ENCODE measurements at places on chromosomes 16 and 17.

GRCh38 chr17:42475121-42475520 is 16.4 kb downstream of the ATP6V0A1 start:
- no peak for DNase-seq

- no peak for DNase-seq
Observed at GRCh38 chr16:72927199-72928089, 120.5 kb downstream of the ZFHX3 start.

DNA sequence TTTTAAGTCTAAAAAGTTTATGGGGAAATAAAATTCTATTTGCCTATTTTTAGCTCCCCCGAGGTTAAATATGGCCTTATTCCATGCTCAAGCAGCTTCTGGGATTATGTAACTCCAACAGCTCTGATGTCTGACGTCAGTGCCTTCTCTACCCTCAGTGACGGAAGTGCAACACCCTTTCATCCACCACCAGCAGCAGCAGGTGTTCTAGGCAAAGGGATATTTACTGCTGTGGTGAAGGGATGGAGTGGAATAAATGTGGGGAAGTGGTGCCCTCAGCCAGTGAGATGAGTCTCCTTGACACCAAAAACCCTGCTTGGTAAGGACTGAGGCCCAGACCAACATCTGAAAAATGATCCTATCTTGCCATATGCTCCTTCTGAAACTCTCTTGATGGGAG is 247.4 kb downstream of the SHISA9 start:
- DNase-seq, result no peak

DNA sequence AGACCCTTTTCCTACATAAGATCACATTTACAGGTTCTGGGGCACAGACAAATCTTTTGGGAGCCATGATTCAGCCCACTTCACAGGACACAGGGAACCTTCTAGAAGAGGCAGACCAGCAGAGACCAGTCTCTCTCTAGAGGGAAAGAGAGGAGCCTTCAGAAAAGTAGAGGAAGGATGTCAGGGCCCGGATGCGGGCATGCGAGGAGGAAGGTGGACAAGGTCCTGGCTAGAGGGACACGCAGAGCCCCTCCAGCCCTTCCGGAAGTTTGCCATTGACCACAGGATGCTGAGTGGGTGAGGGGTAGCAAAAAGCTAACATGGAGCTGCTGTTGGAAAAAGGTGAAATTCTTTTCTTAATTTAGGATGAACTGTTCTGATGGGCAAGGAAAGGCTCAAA is 55.8 kb upstream of the MEAK7 start:
- no peak for DNase-seq

DNA sequence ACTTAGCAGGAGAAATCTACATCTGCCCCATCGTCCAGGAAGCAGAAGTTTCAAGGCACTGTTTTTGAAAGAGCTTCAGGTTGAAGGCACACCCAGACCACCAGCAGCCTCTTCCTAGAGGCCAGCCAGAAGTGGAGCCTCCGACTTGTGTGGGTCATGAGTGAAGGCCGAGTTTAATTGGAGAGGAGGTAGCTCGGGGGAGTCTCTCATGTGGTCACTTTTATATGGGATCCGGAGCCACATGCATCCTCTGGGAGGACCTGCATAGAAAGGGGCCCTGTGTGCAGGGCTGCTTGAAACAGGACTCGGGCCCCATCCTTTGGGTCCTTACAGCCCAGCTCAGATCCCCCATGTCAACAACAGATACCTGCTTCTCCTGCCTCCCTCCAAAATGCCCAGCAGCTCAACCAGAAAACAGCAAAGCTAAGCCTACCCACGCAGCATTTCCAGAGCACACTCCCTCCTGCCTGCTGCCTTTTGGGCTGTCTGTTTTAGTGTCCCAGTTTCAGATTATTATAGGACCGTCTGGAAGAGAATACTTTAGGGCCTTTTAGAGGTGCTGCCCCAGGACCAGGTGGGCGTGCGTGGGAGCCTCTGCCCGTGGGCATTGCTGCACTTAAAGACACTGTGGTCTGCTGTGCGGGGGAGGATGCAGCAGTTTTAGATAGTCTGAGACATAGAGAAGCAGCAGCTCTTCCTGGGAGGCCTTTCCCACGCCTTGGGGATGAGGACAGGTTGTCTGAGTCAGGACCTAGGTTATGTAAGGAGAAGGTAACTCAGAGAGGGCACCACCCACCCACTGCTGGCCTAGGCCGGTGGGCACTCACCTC is 29.5 kb downstream of the MPRIP start:
- no peak for DNase-seq

DNA sequence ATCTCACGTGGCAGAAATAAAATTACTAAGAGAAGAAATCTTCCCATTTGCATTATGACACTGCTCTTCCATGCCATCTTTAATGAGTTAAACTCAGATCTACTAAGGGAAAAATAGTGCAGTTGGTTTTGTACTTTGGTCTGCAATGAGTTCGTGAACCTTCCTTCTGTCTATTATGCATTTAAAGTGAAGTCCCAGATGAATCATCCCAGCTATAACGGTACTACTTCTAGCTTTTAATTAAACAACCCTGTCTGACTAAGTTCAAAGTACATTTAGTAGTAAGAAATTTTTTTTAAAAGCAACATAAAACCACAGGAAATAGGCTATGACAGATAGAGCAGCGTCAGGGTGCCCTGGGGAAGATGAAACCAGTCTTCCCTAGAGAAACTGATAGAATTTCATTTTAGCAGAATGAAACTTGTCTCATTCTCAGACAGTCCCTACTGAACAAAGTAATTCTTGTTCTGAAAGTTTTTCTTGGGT is 1.8 kb downstream of the TMIGD1 start:
- DNase-seq, result no peak

DNA sequence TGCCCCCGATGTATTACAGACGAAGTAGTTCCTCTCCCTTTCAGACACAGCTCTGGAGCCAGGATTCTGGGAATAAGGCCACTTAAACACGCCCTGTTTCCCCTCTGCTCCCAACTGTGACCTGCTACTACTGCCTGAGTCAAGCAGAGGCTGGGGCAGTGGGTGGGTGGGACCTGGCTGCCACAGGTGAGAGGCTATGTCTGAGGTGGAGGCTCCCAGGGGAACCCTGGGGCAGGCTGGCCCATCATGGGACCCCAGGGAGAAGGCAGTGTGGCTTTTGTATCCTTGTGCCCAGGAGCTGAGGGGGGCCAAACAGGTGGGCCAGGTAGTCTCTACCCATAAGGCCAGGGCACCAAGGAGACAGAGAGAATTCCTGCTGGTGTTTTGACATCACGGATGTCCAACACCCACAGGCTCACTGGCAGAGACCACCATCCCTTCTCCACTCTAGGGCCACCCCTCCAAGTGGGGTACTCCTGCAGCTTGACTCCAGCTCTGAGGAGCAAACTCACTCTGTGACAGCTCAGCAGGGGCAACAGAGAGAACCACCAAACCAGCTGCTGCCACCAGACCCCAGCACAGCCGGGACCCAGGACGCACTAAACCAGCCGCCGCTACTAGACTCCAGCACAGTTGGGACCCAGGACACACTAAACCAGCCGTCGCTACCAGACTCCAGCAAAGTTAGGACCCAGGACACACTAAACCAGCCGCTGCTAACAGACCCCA is 105.3 kb upstream of the SMURF2 start:
- DNase-seq, result no peak

DNA sequence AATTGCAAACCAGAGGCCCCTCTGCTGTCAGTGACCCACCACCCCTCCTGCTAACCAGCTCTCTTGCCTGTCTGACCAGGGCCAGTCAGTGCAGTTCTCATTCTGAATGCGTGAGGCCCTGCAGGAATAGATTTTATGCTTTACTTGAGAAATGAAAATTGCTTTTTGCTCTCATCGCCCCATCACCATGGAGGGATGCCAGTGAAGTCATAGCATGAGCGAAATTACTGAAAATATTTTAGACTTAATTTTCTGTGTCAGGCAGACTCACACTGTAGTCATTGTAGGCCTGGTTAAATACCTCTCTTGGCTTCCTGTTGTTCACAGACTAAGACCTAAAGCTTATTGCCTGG is 490.5 kb upstream of the CDH5 start:
- DNase-seq, result no peak

DNA sequence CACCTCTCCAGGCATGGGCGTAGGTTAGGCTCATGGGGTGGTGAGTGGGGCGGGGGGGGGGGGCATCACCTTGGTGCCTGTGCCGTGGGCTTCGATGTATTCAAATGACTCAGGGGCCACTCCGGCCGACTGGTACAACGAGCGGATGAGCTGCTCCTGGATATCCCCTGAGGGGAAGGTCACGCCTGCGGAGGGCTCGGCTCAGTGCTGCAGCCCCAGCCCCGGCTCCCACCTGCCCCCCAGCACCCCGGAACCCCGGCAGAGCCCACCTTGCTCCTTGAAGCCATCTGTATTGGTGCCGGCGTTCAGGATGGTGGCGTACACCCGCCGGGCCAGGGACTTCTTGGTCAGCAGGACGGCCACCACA is 5.4 kb downstream of the FASN start:
- no peak for DNase-seq

GRCh38 chr17:19958023-19958422 is 19.6 kb downstream of the AKAP10 start:
- DNase-seq, result no peak

- DNase-seq, result no peak
Observed at GRCh38 chr17:61625564-61625963, 34.5 kb upstream of the NACA2 start.

DNA sequence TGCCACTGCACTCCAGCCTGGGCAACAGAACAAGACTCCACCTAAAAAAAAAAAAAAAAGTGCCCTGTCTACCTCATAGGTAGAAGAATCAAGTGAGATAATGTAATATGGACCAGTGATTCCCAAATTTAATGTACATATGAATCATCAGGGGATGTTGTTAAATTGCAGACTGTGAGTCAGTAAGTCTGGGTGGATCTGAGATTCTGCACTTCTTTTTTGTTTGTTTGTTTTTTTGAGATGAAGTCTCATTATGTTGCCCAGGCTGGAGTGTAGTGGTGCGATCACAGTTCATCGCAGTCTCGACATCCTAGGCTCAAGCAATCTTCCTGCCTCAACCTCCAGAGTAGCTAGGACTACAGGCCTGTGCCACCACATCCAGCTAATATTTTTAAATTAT is 31.6 kb downstream of the HOXB1 start:
- DNase-seq, result no peak

DNA sequence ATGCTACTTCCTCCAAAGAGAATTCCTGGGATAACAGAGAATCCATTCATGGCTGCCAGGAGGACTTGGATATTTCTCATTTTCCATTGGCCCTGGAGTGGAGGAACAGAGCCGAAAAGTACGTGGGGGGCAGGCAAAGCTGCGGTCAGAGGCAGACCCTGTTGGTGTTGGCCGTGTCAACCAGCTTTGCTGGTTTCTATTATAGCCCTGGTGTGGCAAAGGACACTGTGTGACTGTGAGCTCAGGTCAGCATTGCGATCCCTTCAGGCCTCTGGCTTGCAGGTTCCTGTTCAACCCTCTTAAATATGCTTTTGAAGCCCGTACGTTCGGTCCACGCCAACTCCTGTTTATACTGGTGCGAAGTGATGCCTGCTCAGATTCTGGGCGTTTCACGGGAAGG is 596.2 kb downstream of the MAF start:
- DNase-seq, result no peak

DNA sequence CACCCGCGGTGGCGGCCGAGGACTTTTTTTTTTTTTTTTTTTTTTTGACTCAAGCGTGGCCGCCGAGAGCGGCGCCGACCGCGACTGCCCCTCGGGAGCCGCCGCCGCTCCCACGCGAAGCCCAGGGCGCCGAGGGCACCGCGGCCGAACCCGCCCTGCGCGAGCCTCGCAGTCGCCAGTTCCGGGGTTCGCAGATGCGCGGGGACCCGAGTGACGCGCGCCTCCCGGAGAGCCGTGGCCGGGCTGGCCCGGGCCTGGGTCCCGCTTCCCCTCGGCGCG is 1.1 kb downstream of the METRNL start:
- DNase-seq, result no peak

DNA sequence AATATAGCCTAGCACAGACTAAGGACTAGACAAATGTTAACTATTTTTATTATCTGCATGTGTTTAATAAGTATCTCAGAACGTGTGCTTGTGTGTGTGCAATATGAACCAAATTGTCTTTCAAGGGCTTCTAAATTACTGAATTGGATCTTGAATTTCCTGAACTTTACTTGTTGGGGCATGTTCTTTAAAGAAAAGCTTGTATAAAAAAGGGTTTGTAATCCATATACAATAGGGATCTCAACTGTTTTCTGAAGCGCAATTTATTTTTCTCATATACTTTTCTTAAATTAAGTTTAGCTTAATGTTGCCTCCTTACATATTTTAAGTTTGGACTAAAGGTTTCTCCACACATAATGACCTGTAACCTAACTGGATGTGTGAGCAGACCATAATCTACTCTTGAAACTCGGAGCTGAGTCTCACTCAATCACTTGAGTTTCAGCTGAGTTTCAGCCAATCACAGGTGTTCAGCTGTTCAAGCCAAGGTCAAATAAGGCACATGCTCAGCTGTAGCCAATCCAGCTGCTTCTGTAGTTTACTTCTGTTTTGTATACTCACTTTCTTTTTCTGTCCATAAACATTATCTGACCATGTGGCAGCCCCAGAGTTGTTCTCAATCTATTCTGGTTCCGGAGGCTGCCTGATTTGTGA is 72.3 kb downstream of the CDK5R1 start:
- no peak for DNase-seq

DNA sequence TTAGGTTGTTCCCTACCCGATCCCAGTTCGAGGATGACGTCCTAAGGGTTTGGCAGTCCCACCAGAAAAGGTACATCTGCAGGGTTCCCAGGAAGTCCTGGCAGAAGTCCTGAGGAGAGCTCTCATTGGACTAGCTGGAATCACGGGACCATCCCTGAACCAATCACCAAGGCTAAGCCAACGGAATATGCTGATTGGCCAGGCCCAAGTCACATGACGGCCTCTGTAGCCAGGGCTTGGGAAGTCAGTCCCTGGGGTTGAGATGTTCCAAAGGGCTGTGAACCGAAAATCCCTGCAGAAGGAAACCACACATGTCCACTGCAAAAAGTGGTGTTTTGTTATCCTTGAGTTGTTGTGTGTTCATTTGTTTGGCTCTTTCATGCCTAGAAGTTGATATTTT is 68.2 kb upstream of the ZNF423 start:
- no peak for DNase-seq

DNA sequence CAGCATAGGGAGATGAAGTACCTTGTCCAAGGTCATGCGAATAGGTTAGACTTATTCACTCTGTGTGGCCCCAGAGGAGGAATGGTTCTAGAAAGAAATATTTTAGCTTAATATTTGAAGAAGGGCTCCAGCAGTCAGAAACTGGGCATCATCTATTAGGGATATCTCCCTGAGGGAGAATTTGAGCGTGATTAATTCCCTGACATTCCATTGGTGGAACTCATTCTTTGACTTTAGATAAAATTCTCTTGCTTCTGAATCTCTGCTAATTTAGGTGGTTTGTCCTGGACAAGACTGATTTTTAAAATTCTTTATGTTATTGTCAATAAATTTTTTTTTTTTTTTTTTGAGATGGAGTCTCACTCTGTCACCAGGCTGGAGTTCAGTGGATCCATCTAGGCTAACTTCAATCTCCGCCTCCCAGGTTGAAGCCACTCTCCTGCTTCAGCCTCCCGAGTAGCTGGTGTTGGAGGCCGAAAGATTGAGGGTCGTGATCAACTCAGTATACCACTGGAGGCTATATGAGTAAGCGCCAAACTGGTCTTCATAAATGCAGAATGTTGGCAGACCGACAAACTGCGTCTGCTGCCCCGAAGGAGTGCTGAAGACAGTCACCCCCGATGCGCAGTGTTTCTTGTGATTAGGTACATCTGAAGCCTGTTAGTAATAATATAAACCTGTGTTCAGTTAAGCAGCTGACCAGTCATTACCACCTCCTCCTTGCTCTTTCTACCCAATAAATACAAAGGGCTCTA is 267.9 kb upstream of the HSBP1 start:
- DNase-seq, result no peak
